ENCODE measurements at places on chromosomes 5 and 9.

DNA sequence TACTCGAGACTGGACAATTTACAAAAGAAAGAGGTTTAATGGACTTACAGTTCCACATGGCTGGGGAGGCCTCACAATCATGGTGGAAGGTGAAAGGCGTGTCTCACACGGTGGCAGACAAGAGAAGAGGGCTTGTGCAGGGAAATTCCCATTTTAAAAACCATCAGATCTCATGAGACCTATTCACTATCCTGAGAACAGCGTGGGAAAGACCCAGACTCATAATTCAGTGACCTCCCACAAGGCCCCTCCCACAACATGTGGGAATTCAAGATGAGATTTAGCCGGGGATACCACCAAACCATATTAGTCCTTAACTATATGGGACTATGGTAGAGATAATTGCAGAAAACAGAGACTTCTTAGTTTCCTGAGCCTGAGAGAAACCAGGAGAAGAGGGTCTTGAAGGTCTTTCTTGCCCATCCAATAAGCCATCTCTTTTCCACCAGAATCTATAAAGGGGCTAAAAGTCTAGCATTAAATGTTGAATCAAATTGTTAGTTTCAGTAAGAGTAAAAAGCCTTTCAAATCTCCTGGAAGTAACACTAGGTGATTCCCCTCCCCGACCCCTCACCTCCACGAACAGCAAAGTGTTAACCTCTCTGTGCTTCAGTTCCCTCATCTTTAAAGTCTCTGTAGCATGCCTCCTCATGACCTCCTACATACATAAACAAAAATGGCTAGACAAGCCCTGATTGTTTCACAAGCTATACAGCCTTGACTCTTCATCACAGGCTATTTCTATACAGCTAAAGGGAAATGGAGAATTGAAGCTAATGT, 259.1 kb downstream of the TMEM167A start:
- no peak for DNase-seq
- no peak overlapping the region for H3K27ac ChIP-seq
- no peaks in the 10 kb centered on the region for H3K27me3 ChIP-seq
- no peaks in the 10 kb centered on the region for H3K36me3 ChIP-seq

DNA sequence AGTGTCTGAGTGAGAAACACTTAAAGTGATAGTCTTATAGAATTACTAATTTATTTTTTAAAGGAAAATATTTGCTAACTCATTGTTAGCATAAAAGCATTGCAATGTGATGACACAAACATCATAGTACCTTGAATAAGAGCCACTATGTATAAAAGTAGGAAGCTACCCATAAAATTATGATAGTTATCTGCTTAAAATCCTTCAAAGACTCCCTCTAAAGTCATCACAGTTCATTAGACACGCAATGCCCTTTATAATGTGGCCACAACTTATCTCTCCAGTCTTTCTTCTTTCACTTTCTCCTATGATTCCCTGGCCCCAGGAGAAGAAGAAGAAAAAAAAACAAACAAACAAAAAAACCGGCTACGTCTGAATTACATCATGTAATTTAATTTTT, 1144.0 kb upstream of the NUDT12 start:
- DNase-seq, result no peak
- H3K4me3 ChIP-seq, result no peak overlapping the region
- no peaks in the 10 kb centered on the region for H3K4me1 ChIP-seq
- H3K27ac ChIP-seq, result no peak overlapping the region
- H3K36me3 ChIP-seq, result no peaks in the 10 kb centered on the region

GRCh38 chr5:73810429-73810828, 184.4 kb downstream of the ARHGEF28 start:
- H3K36me3 ChIP-seq, result no peaks in the 10 kb centered on the region
- no peak for DNase-seq
- H3K27ac ChIP-seq, result no peak overlapping the region
- no peak overlapping the region for H3K4me3 ChIP-seq
- no peaks in the 10 kb centered on the region for H3K27me3 ChIP-seq
- H3K4me1 ChIP-seq, result no peaks in the 10 kb centered on the region

DNA sequence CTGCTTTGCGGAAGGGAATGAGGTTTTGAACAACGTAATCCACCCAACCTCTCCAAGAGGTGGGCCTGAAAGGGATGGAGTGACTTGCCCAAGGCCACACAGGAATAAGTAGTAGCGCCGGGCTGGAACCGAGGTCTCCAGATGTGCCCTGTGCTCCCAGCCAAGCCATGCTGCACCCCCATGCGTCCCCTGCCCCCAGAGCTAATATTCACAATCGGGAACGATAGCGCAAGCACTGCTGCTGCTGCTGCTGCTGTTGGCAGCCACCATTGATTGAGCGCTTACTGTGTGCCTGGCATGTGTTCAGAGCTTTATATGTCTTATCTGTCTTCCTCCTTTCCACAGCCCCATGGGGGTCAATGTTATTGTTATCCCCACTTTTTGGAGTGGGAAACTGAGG, 43.9 kb downstream of the AMBP start:
- H3K4me1 ChIP-seq, result no peaks in the 10 kb centered on the region
- no peak overlapping the region for H3K27ac ChIP-seq
- H3K36me3 ChIP-seq, result no peaks in the 10 kb centered on the region
- peak; percentile 7 for DNase-seq
- no peak overlapping the region for H3K4me3 ChIP-seq

DNA sequence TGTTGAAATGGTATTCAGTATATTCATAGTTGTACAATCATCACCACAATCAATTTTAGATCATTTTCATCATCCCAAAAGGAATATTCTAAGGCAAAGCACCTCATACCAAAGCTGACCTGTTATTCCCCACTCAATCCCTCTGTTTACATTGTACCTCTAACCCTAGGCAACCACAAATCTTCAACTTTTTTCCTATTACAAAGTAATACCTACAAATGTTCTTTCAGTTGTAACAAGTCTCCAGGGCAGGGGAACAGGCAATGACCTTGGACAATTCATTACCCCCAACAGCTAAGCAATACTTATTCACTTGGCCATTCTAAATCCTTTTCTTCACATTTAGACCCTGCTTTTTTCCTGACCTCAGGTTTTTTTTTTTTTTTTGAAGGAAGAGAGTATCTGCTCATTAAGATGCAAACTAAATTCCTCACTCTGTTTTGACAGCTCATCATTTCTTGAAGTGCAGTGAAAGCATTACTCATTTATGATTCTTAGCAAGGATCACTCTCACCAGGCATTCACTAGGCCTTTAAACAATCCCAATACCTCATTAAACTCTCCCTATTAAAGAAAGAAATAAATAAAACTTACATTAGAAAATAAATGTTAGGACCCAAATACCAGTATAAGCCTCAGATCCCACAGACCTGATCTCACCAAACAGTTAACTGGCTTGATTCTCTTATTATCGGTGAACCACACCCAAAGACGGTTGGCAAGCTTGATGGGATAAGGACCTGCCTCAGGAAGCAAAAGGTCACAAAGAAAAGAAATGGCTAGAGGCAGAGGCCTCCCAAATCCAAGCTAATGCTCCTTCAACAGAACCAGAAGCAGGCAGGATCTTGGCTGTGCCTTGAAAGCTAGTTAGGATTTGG, 15.3 kb downstream of the MTMR12 start:
- H3K4me3 ChIP-seq, result no peak overlapping the region
- no peaks in the 10 kb centered on the region for H3K27me3 ChIP-seq
- peak; percentile 43 for DNase-seq
- H3K36me3 ChIP-seq, result no peaks in the 10 kb centered on the region

- H3K4me3 ChIP-seq, result no peak overlapping the region
- H3K27me3 ChIP-seq, result no peaks in the 10 kb centered on the region
- no peak overlapping the region for H3K27ac ChIP-seq
- H3K4me1 ChIP-seq, result no peaks in the 10 kb centered on the region
- H3K36me3 ChIP-seq, result no peaks in the 10 kb centered on the region
Measured at GRCh38 chr9:98442114-98442513, 186.7 kb upstream of the TBC1D2 start.

DNA sequence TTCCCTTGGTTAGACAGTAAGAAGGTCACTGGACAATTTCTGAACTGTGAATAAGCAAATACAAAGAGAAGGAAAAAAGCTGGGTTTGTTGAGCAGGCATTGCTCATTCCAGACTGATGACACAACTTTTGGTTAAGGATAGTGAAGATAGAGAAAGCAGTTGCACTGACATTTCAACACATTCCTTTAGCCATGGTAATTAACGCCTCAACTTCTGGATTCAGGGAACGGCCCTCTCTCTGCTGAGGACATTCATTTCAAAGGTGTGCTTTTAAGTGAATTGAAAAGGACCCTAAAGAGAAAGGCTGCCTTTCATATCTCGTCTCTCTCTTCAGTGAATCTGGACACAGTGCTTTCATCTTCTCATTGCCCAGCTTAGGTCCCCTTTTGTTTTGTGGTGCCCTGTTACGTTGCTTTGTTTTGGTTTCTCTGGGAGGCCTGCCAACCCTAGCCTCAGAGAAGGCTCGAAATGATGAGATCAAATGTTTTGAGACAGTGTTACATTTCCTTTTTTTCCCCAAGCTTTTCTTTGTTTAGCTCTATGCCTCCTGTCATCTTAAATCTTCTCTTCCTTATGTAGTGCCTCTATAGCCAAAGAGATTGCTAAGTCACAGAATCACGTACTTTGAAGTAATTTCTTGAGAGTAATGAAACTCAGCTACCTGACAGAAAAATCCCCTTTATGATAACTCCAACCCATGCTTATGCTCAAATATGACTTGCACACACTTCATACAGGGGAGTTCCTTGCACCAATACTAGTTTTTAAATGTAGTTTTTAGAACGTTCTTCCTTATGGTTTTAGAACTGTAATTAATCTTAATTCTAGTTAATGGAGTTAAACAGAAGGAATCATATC, 94.4 kb upstream of the IFNE start:
- DNase-seq, result no peak
- H3K36me3 ChIP-seq, result no peaks in the 10 kb centered on the region
- no peak overlapping the region for H3K4me3 ChIP-seq
- H3K27me3 ChIP-seq, result no peaks in the 10 kb centered on the region

DNA sequence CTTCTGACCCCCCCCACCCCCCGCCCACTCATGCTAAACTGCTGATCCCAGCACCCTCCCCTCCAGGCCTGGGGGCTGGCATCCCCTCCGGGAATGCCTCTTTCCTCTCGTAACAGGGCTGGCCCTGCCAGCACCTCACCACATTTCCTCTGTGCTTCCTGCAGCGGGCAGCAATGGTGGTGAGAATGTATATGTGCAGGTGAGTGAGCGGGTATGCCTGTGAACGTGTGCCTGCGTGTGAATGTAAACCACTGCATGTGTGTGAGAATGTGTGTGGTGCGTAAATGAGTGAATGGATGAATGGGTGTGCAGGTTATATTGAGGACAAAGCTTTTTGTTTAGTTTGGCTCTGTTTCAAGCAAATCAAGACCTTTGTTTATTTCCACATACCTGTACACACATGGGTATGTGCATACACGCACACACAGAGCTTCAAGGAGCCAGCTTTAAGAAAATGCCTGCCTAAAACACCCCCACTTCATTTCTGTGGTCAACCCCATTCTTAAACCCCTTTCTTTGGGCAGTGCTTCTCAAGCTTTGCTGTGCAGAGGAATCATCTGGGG, 95.7 kb upstream of the SHB start:
- H3K4me3 ChIP-seq, result no peak overlapping the region
- H3K36me3 ChIP-seq, result no peaks in the 10 kb centered on the region
- H3K27ac ChIP-seq, result no peak overlapping the region
- DNase-seq, result no peak

DNA sequence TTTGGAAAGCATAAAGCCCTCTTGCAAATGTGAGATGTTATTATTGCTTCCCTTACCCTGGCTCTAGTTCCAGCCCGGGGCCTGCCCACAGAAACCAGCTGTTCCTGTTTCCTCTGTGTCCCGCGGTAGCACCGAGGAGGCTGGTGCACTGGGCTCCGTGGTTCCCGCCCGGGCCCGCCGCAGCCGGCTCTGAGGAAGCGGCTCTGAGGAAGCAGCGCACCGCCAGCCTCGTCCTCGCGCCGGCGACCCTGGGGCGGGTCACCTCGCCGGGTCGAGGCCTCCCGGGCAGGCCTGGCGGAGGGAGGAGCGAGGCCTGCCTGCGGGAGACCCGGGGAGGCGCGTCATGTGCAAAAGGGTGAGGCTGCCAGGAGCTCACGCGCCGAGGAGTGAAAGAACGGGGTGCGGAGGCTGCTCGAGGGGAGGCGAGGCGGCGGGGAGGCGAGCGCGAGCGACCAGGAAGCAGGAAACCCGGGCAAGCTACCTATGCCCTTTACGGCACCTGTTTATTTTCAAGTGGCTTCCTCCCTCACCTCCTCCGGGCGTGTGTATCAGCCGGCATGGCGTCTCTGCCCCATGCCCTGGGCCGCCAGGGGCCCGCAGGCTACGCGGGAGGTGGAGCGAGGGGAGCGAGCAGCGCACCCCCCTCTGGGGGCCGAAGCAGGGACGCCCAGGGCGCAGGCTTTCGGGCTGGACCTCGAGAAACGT, 61.3 kb upstream of the MEGF10 start:
- H3K4me3 ChIP-seq, result peak overlapping the region; percentile 45
- no peaks in the 10 kb centered on the region for H3K4me1 ChIP-seq
- no peaks in the 10 kb centered on the region for H3K27me3 ChIP-seq
- peak overlapping the region; percentile 72 for H3K27ac ChIP-seq
- DNase-seq, result peak; percentile 66
- H3K36me3 ChIP-seq, result no peaks in the 10 kb centered on the region

DNA sequence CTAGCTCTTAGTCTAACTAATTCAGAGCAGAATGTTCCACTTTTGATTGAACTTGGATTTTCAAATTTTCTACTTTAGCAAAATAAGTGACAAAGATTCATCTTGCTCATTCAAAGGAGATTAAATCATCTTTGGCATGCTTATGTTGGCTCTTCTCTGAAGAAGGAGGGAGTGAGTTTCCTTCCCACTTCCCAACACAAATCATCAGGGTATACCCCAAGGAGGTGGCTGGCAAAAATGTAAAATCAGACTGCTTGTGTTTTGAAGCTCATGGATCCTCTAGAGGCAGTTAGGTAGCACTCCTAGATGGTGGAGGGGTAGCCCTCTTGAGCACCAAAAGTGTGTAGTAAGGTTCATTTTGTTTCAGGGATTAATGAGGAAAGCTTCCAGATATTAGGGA, 343.1 kb downstream of the OSTF1 start:
- no peaks in the 10 kb centered on the region for H3K27me3 ChIP-seq
- no peak for DNase-seq
- no peaks in the 10 kb centered on the region for H3K4me1 ChIP-seq
- no peaks in the 10 kb centered on the region for H3K36me3 ChIP-seq
- H3K4me3 ChIP-seq, result no peak overlapping the region

GRCh38 chr5:158942217-158942616, 157.5 kb downstream of the EBF1 start:
- no peaks in the 10 kb centered on the region for H3K4me1 ChIP-seq
- no peaks in the 10 kb centered on the region for H3K36me3 ChIP-seq
- H3K27me3 ChIP-seq, result no peaks in the 10 kb centered on the region
- H3K4me3 ChIP-seq, result no peak overlapping the region
- no peak overlapping the region for H3K27ac ChIP-seq
- DNase-seq, result no peak
